ENCODE measurements at places on chromosomes 1 and 21. TPM values are rescaled to one million over a fixed set of nuclear protein-coding genes. Genes with fewer than 3 reads are reported as not detected.
A peak's percentile ranks its signal among the peaks of the same experiment; 100 is the strongest.

- DNase-seq: peak; percentile 42
Observed at GRCh38 chr1:40612345-40612831, 53.1 kb downstream of the RIMS3 start.

DNA sequence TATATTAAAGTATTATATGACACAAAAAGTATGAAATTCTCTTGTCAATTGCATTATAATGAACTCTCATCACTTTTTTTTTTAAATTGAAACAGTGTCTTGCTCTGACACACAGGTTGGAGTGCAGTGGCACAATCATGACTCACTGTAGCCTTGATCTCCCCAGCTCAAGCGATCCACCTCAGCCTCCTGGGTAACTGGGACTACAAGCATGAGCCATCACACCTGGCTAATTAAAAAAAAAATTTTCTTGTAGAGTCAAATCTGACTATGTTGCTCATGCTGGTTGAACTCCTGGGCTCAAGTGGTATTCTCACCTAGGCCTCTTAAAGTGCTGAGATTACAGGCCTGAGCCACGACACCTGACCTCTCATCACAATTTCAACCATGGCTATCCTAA lies 259.3 kb downstream of the S1PR1 start:
- no peak for DNase-seq

GRCh38 chr1:240506176-240506575 lies 105.8 kb downstream of the GREM2 start:
- no peak for DNase-seq

- DNase-seq: no peak
Observed at GRCh38 chr1:74641161-74641560, 32.4 kb downstream of the ERICH3 start.

- no peak for DNase-seq
Observed at GRCh38 chr1:68206848-68207689, 25.3 kb downstream of the WLS start.

GRCh38 chr1:185894791-185895190 lies 160.6 kb downstream of the HMCN1 start:
- DNase-seq: peak; percentile 9

DNA sequence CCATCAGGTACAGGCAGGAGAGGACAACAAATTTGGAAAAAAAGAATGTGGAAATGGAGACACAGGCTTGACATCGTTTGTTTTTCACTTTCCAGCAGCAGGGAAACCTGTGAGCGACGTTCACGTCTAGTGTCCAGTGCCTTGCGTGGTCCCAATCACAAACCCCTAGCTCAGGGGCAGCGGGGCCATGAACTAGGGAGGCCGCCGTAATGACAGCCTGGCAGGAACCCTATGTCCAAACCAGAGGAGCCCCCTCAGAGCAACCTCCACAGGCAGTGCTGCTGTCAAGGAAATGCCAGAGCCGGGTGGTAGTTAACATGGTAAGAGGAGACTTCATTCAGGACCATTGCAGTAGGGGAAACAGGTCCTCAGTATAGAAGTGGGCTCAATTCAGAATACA lies 37.8 kb upstream of the PSEN2 start:
- DNase-seq: no peak

DNA sequence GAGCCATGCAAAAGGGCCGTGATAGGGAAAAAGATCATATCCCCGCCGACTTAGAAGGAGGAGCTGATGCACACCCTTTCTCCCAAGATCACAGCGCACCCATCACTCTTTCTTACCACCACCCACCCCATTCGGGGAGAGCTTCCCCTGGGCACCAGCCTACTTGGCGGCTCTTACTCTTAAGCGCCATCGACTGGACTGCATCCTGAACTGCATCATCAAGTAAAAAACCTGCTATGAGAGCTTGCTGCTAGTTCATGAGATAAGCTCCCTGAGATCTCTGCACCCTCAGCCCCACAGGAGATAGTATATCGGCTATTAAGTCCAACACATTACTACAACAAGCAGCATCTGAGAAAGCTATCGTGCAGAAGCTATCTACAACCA lies 125.1 kb downstream of the BARHL2 start:
- no peak for DNase-seq

DNA sequence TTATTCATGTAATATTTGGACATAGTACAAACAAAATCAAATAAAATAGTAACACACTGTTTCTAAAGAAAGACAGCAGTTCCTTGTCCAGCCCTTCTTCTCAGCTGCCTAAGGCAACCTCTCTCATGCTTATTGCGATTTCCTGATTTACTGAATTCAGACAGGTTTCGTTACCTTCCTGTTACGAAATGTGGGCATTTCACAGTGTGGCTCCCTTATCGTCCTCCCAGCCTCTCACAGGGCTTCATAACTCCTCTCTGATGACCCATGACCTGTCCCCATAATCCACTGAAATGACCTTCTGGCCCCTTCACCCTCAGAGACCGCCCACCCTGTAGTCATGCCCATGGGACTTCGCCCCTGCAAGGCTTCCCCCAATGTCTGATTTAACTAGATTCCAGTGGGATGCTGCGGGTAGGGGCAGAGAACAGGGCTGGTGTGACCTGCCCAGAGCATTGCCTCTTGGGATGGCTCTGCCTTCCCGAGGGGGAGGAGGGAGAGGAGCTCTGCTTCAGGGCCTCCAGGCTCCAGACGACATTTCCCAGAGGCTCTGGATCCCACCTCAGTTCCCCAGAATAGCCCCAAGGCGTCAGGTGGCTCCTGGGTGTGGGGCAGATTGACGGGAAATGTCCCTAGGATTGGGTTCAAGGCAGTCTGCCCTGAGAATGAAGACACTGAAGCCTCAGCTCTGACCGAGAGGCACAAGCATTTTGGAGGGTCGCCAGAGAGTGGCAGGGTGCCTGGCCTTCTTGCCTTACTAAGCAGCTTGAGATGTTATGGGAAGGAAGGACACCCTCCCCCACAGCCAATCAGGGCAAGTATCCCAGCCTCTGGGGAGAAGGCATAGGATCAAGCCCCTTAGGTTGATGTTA lies 20.6 kb downstream of the PADI2 start:
- DNase-seq: no peak

DNA sequence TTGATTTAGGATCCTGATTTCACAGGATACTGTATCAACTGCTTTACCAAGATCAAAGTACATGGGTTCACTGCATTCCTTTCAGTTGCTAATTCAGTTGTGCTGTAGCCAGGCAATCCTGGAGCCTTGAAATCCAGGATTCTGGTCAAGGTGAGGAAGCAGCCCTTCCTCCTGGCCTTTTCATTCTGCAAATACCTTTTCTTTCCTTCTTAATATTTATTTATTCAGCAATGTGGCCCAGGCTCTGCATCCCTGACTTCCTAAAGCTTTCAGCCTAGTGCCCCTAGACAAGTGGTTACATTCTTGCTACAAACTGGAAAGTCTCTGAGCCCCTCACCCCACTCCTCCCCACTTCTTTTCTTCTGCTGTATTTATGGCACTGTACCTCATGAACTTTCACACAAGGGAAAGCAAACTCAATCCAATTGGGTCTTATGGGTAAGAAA lies 16.2 kb downstream of the LRRC8D start:
- DNase-seq: no peak

Gene HPCAL4
- total RNA-seq: not detected

Gene NPR1
- total RNA-seq: 4.2 TPM

Gene CYP2J2
- 0.58 TPM for total RNA-seq

Gene FNDC10
- total RNA-seq: 9.9 TPM

Gene LCE1B
- not detected for total RNA-seq

Gene CHIA
- not detected for total RNA-seq

Gene RPE65
- not detected for total RNA-seq

Gene UBE2J2
- 80.3 TPM for total RNA-seq

Gene SLC30A10
- total RNA-seq: not detected

Gene CFHR2
- not detected for total RNA-seq

Gene SYDE2
- 1.5 TPM for total RNA-seq
